Effector CD4-positive, alpha-beta T cell (primary cell): ENCODE measurements at places on chromosomes 11 and 22.

- DNase-seq: no peak
These were observed 342.1 kb downstream of the CTTN start for GRCh38 chr11:70740488-70740851.

- no peak for DNase-seq
These were observed 8.6 kb downstream of the TCN2 start for GRCh38 chr22:30615543-30615954.

DNA sequence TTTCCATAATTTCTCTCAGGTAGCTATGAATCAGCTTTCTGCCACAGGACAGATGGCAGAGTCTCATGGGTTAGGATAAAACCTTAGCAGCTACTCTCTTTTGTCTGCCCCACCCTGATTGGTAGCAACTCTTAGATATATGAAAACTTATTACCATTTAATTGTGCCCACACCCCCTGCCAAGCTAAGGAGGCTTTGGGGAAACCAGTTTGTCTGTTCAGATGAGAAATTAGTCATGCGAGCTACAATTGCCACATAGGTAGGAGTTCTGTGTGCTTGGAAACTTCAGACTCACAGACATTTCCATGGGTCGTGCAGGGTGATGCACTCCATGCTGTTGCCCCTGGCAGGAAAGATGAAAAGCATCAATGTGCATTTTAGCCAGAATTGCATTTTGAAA, 39.9 kb downstream of the CD44 start:
- DNase-seq: no peak

DNA sequence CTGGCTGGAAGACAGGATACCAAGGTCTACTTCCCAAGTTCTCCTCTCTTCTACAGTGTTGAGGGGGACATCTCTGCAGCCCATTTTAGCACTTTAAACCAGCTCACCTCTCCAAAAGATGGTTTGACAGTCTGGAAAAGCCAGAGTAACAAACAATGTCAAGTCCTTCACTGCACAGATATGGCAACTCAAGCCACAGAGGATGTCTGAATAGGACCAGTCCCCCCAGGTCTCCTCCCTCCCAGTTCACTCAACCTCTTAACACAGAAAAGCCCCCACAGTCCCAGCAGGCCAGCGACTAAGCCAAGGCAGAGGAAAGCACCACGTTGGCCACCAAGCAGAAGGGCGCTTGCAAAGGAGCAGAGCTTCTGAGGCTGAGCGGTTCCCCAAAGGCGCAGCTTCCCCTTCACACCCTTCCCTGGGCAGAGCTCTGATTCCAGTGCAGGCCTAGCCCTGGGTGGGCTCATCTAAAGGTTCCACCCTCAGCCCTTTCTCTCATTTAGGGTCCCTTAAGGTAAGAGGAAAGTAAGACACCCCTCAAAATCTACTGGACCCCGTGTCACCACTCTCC, 62.7 kb downstream of the PAK1 start:
- DNase-seq: no peak

DNA sequence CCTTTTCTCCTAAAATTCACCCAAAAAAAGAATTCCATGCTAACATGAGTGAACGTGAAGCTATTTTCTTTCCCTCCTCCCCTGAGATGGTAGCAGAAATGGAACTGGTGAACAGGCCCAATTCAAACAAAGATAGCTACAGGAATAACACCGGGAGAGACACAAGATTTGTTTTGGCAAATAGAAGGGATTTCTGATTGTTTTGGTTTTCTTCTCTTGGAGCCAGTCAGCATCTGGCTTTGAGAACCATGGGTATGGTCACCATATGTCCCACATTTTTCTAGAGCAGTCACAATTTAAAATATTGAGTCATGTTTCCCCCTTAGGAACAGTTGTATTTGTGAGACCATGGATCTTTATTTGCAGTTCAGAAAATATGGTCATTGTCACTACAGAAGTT, 214.1 kb downstream of the FAM76B start:
- DNase-seq: no peak

GRCh38 chr22:46845296-46846149, 83.1 kb downstream of the TBC1D22A start:
- DNase-seq: no peak

- no peak for DNase-seq
These were observed 188.2 kb downstream of the MN1 start for GRCh38 chr22:27613099-27614005.

GRCh38 chr22:31932863-31933262, 11.5 kb upstream of the YWHAH start:
- no peak for DNase-seq

GRCh38 chr11:84136926-84137325, 850.8 kb upstream of the CCDC90B start:
- no peak for DNase-seq

DNA sequence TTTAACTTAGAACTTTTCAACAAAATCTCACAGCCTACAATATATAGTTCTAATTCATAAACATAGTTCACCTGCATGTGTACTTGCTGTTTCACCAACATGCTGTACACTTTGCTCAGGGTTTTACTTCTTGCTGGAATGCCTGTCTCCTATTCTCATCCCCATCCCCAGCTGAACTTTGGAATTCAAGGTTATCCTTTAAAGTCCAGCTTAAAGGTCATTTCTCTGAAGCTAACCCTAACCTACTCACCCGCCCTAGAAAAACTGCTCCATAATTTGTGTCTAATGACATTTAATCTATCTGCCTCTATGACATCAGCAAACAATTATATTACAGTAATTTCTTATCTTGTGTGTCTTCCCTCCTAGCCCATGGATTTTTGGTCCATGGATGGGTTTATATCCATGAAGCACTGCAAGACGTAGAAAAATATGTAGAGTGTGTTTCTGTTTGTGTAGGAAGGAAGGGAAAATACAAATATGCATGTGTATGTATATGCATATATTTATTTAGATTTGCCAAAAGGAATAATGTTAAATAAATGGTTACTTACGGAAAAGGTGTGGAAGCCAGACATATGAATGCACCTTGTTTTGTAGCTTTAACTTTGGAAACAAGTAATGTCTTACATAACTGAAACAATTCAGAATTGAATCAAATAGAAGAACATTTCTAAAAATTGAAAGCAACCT, 99.5 kb upstream of the APOA1 start:
- no peak for DNase-seq

- no peak for DNase-seq
These were observed 31.2 kb downstream of the KCNJ4 start for GRCh38 chr22:38423512-38424503.

DNA sequence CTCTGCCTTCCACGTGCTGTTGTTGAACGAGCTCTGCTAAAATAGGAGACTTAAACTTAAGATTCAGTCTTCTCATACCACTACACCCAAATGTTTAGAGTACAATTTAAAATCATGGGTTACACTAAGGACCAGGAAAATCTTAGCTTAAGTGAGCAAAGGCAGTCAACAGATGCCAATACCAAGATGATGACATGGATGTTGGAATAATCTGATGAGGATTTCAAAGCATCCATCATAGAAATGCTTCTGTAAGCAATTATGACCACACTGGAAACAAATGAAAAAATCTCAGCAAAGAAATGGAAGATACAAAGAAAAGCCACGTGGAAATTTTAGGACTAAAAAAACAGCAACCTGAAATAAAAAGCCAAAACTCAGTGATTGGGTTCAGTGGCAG, 109.8 kb downstream of the ATXN10 start:
- no peak for DNase-seq

GRCh38 chr11:58490827-58491226, 17.1 kb downstream of the OR5B21 start:
- DNase-seq: no peak

DNA sequence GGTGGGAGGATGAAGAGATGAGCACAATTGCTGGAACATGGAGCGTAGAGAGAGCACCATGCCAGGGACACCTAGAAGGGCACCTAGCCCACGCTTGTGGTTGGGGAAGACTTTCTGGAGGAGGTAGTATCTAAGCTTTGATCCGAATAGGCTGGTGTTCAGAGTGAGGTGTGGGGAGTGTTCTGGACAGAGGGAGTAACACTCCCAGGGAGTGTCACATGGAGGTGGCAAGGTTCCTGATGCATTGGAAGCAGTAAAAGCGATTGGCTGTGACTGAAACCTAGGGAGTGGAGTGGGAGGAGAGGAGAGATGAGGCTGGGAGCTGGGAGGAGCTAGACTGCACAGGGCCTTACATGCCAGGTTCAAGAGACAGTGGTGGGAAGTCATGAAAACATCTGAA, 188.0 kb upstream of the NCAM1 start:
- no peak for DNase-seq

DNA sequence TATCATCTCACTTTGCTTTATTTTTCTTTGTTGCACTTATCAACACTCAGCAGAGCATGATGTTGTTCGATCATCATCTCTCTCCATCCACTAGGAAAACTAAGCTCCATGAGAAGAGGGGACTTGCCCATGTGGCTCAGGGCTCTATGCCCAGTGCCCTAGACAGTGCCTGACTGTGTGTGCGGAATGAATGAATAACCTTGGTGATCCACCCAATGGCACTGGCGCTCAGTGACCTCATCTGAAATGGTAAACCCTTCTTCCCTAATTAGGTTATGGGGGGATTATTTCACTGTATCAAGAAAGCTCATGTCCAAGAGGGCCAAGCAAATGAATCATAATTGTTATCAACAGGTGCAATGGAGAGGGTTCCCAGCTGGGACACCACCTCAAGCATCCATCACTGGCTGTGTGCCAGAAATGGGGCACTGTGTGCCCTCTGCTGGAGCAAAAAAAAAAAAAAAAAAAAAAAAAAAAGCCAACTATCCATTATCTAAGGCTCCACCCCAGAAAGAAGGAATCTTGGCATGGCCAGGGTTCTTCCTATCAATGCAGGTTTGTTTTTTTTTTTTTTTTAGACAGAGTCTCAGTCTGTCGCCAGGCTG, 172.6 kb downstream of the LARGE1 start:
- no peak for DNase-seq

- no peak for DNase-seq
These were observed 77.2 kb downstream of the RDX start for GRCh38 chr11:110219006-110219785.

DNA sequence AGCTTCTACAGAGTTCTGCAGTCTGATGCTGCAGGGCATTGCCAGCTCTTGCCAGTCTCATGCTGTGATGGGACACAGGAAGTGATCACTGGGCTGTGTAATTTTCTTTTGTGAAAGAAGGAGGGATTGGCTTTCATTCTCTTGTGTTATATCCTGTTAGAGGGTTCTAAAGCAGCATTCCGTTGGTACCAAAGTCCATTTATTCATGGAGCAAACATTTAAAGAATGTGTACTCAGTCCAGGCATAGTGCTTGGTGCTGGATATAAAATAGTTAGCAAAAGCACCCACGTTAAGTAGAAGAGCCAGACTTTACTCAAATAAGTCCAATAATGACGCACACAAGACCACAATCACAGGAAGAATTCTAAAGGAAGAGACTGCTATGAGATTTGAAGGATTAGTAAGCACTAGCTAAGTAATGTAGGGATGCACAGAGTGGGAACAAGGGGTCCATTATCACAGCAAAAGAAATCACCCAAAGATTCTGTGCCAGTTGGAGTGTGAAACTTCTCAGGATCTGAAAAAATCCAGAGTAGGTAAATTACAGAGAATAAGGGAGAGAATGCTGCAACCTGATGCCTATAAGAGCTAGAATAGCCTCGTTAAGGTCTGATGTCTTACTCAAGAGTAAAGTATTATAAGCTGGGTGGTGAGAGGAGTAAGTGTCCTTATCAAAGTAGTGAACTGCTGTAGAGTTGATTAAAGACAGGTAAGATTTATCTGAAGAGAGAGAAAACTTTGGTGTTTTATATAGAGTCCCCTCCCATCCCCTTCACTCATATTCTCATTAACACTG, 728.3 kb downstream of the METTL15 start:
- no peak for DNase-seq

DNA sequence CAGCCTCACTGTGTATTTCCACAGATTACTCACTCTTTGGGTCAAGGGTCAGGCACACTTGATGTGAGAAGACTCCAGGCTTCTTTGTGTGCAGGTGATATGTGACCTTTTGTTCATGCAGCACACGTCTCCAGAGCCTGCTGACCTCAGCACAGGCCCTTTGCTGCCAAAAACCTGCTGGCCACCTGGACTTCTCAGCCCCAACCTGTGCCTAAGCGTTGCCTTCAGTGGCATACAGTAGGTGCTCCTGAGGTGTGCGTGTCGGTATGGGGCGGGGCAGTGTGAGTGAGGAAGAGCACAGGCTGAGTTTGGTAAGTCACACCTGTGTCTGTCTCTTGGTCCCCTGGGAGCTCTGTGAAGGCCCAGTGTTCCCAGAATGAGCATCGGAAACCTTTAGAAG, 58.1 kb downstream of the WNT11 start:
- DNase-seq: no peak

DNA sequence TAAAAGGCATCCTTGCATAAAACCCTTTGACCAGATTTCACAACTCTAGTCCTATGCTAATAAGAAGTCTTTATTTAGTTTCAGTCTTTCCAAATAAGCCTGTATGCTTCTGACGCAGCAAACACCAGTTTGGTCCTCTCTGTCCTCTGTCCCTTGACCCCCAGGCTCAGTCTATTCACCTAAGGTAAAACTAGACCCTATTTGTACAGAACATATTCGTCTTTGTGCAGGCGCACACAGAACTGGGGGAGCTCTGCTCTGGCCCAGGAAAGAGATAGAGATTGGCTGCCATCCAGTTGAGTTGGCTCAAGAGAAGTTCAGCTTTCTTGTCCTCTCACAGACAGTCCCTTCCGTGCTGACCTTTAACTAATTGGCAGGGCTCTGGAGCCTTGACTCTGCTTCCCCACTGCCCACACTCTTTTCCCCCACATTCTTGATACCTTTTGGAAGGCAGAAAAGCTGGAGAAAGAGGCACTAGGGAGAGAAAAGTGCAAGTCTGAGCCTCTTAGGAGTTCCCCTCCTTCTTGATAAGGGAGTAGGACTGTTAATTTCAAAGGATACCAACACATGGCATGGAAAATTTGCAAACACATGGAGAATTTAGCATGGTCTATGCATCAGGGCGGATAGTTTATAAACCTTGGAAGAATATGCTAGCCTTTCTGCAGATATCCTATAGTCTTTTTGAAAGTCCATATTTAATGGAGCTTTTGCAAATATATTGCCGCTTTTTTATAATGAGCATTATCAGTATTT, 21.2 kb upstream of the PSMA1 start:
- no peak for DNase-seq

DNA sequence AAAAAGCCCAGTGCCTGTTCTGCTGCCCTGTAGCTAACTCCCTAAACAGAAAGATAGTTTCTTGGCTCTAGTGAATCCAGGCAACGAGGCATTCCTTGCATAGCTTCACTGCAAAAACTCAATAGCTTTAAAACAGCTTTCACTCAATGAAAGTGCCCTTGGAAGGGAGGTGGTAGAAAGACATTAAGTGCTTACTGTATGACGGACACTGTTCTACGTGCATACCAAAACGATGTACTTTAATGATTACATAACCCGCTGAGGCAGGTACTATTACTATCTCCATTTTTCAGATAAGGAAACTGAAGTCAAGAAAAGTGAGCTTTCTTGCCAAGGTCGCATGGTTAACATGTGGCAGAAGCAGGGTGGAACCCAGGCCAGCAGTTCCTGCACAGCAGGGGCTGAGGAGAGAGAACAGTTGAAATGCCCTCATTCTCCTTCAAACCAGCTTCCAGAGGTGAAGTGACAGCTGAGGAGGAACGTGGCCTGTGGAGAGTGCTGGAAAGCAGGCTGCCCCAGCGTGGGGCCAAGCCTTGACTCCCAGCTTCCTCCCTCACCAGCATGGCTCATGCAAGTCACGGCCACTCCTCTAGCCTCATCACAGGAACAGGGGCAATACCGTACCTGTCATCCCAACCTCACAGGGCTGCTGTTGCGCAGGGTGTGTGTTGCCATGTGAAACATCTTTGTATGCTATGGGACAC, 227.5 kb upstream of the NARS2 start:
- no peak for DNase-seq
